Upper lobe of right lung (tissue), 1 donor: ENCODE measurements at places on chromosomes 12 and 14. TPM values are rescaled to one million over a fixed set of nuclear protein-coding genes. Genes with fewer than 3 reads are reported as not detected.

DNA sequence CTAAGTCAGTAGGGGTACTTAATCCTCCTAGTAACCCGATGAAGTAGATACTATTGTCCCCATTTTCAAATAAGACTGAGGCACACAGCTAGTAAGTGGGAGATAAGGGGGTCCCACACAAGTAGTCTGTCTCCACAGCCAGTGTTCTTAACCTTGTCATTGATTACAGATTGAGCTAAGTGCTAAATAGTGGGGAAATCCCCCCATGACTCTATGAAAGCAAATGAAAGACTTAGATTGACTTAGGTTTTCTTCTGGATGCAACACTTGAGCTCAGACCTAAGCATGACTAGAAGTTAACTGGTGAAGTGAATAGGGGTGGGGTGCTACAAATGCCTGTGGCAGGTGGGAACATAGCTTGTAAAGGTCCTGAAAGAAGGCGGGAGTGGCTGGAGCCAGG lies 73.8 kb downstream of the SYNE2 start:
- no peaks in the 10 kb centered on the region for H3K27me3 ChIP-seq
- H3K4me3 ChIP-seq: no peak overlapping the region
- H3K27ac ChIP-seq: no peak overlapping the region
- peaks cover 7% of the 10 kb centered on the region for H3K4me1 ChIP-seq
- no peak for DNase-seq
- H3K36me3 ChIP-seq: no peaks in the 10 kb centered on the region

- DNase-seq: no peak
- peaks cover 26% of the 10 kb centered on the region for H3K4me1 ChIP-seq
- H3K27me3 ChIP-seq: no peaks in the 10 kb centered on the region
- peaks cover 4% of the 10 kb centered on the region for H3K36me3 ChIP-seq
- no peak overlapping the region for H3K4me3 ChIP-seq
Observed at GRCh38 chr14:75715926-75716780, 55.1 kb downstream of the TTLL5 start.

- H3K4me1 ChIP-seq: peaks cover 25% of the 10 kb centered on the region
- no peak overlapping the region for H3K27ac ChIP-seq
- DNase-seq: no peak
Observed at GRCh38 chr12:104506676-104507401, 50.1 kb downstream of the CHST11 start.

DNA sequence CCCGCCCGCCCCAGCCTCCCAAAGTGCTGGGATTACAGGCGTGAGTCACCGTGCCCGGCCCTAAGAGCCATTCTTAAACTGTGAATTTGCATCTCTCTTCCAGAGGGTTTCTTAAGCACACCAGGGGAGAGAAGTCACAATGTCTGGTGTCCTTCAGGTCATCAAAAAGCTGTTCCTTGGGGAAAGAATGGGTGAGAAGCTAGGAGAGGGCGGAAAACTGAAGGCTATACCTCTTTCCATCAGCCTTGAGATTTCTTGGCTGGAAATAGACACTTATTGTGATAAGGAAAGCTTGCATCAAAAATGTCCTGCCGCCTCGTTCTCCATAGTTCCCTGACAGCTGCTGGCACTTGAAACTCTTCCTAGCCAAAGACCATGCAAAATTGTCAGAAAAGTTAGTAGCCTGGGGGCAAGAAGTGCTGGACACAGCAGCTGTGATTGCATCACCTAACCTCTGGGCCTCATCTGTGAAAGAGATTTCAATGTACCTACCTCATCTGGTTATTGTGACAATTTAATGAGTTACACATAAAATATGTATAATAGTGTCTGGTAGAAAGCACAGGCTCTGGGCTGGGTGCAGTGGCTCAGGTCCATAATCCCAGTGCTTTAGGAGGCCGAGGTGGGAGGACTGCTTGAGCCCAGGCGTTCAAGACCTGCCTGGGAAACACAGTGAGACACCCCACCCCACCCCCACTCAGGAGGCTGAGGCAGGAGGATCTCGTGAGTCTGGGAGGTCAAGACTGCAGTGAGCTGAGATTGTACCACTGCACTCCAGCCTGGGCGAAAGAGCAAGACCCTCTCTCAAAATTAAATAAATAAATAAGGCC lies 9.7 kb upstream of the UBC start:
- H3K4me3 ChIP-seq: no peak overlapping the region
- H3K27me3 ChIP-seq: no peaks in the 10 kb centered on the region
- no peaks in the 10 kb centered on the region for H3K36me3 ChIP-seq
- DNase-seq: no peak
- H3K27ac ChIP-seq: no peak overlapping the region

DNA sequence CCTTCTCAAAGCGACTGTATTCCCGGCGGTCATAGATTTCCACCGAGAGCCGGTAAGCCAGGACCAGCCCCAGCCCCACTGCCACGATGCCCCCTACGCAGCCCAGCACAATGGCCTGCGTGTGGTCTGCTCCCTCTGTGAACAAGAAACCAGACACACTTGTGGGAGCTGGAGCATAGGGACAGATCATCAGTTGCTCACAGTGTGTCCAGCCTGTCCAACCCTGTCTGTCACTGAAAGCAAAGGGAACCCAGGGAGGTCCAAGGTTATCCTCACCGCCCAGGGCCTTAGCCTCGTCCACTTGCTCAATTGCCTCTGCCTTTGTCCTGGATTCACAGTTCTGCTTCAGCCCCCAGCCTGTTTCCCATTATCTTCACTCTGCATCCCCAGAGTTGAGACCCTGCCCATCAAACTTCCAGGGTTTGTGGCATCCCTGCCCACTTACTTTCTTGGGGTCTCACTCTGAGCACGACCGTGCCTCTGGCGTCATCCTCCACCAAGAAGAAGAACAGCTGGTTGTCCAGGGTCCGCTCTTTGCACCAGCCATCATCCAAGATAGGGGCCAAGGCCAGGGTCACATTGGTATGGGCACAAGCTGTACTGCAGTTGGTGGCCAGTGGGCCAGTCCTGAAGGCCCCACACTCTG lies 11.3 kb upstream of the CSAD start:
- peaks cover 6% of the 10 kb centered on the region for H3K4me1 ChIP-seq
- no peak for DNase-seq
- H3K27ac ChIP-seq: no peak overlapping the region
- no peaks in the 10 kb centered on the region for H3K27me3 ChIP-seq
- H3K4me3 ChIP-seq: no peak overlapping the region
- peaks cover 17% of the 10 kb centered on the region for H3K36me3 ChIP-seq

DNA sequence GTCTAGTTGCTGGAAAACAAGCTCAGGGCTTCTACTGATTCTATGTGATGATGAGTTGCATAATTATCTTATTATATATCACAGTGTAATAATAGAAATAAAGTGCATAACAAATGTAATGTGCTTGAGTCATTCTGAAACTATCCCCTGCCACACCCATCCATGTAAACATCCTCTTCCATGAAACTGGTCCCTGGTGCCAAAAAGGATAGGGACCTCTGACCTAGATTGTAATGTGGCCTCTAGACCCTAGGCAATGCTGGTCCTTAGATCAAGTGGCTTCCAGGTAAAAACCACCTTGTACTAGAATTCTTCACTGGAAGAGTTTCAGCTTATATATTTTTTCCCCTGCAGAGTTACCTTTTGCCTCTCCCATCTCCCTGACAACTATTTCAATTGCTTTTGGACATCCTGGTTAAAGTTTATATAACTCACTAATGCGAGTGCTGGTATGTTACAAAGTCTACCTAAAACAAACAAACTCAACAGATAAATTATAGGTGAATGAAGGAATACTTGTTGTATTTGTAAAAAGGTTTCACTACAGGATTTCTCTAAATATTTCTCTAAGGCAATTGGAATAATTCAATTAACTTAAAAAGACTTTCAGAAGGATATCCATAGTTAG lies 462.5 kb downstream of the NAV3 start:
- peak overlapping the region; percentile 1 for H3K27ac ChIP-seq
- H3K27me3 ChIP-seq: no peaks in the 10 kb centered on the region
- DNase-seq: no peak
- H3K4me3 ChIP-seq: no peak overlapping the region
- peaks cover 5% of the 10 kb centered on the region for H3K4me1 ChIP-seq

DNA sequence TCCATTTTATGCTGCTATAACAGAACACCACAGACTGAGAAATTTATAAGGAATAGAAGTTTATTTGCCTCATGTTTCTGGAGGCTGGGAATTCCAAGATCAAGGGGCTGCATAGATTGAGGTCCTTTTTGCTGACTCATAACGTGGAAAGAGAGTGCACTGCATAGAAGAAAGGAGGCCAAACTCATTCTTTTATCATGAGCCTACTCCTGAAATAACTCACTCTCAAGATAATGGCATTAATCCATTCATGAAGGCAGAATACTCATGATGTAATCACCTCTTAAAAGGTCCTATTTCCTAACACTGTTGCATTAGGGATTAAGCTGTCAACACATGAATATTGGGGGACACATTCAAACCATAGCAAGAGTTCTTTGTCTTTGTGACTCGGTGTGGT lies 60.0 kb upstream of the FBXO33 start:
- H3K4me3 ChIP-seq: no peak overlapping the region
- H3K27ac ChIP-seq: no peak overlapping the region
- DNase-seq: no peak
- H3K4me1 ChIP-seq: no peaks in the 10 kb centered on the region
- H3K27me3 ChIP-seq: no peaks in the 10 kb centered on the region

DNA sequence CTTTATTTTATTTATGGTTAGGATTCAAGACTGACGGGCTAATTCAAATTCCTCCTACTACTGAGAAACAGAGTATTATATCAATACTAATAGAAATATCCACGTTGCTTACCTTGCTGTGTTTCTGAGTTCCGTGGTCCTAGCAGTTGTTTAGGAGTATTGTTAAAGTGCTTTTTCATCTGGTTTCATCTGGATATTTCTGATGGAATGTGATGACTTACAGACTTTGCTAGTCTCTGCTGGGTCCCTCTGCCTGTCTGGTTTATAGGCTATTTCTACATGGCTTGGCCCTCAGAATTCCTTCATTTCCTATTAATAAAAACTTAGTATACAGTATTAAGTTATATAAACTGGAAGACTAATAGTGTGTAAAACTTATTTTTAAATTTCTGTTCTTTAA lies at the start of gene SMCO3:
TSS of gene SMCO3 (minus strand) at position 169 of the 400 bp plus-strand sequence. CDS start 7,502 bp downstream, outside the sequence.
- no peaks in the 10 kb centered on the region for H3K27me3 ChIP-seq
- no peak for DNase-seq
- peak within 1 kb of the TSS; percentile 9 for H3K4me3 ChIP-seq
- peak within 1 kb of the TSS; percentile 3 for H3K27ac ChIP-seq

DNA sequence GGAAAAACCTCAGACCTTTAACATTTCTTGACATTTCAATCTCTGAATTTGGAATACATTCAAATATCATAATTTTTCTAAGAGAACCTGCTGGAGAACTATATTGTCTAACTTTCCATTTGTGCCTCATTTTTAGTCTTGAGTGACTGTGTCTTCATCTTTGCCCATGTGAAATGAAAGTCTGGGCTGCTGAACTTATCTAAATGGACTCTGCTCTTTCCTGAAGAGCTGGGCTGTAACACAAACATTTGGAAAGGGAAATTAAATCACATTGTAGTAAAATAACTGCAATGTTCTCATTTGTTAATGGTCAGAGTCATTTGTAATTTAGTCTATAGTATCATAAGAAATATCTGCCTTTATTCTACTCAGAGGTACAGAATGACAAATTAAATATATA lies 373.1 kb downstream of the LRIG3 start:
- no peaks in the 10 kb centered on the region for H3K27me3 ChIP-seq
- no peaks in the 10 kb centered on the region for H3K4me1 ChIP-seq
- DNase-seq: no peak
- no peak overlapping the region for H3K4me3 ChIP-seq

DNA sequence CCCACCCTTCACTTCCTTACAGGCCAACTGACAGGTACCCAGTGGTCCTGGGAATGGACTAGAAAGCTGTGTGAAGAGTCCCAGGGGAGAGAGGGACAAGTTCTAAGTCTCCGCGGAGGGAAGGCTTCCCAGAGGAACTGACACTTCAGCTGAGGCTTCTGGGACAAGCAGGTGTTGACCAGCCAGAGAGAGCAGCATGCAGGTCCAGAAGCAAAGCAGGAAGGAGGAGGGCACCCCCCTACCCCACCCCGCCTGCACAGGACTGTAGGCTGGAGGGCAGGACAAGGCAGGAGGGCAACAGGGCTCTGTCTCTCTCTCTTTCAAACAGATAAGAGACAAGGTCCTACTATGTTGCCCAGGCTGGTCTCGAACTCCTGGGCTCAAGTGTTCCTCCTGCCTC lies 58.2 kb upstream of the CORO1C start:
- no peak overlapping the region for H3K4me3 ChIP-seq
- no peak overlapping the region for H3K27ac ChIP-seq
- peaks cover 14% of the 10 kb centered on the region for H3K4me1 ChIP-seq
- H3K27me3 ChIP-seq: no peaks in the 10 kb centered on the region
- peaks cover 83% of the 10 kb centered on the region for H3K36me3 ChIP-seq

- H3K4me1 ChIP-seq: peaks cover 15% of the 10 kb centered on the region
- no peak overlapping the region for H3K27ac ChIP-seq
- DNase-seq: no peak
Observed at GRCh38 chr12:12821975-12822374, 8.8 kb downstream of the DDX47 start.

- H3K4me1 ChIP-seq: no peaks in the 10 kb centered on the region
- no peak overlapping the region for H3K4me3 ChIP-seq
- H3K27ac ChIP-seq: no peak overlapping the region
Observed at GRCh38 chr12:105013892-105014291, 27.8 kb downstream of the NOPCHAP1 start.

GRCh38 chr14:61421212-61421923 lies 100.0 kb downstream of the PRKCH start:
- H3K4me3 ChIP-seq: no peak overlapping the region
- H3K27ac ChIP-seq: peak overlapping the region; percentile 59
- no peaks in the 10 kb centered on the region for H3K27me3 ChIP-seq
- DNase-seq: no peak

DNA sequence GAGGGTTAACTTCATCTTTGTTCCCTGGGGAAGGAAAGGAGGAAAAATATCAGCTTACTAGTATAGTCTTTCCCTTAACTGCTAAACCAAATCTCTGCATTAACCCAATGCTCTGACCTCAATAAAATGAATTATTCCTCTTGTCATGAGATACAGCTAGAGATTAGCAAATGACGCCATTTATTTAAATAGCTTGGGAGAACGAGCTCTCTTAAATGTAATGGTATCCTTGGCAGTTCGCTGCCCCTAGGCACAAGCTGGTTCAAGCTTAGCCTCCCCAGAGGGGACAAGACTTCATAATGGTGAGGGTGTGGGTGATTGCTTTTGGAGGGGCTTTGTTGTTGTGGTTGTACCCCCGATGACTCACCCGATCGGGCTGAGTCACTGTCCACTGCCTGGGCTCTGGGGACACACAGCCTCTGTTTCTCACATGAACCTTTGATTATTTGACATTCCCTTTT lies 19.6 kb downstream of the FNTB start:
- H3K27me3 ChIP-seq: no peaks in the 10 kb centered on the region
- H3K4me1 ChIP-seq: peaks cover 3% of the 10 kb centered on the region
- DNase-seq: no peak
- H3K27ac ChIP-seq: no peak overlapping the region
- H3K4me3 ChIP-seq: no peak overlapping the region
- H3K36me3 ChIP-seq: no peaks in the 10 kb centered on the region

Gene LIN52
- 8.7 TPM for total RNA-seq

Gene BTBD6
- total RNA-seq: 51.3 TPM

Gene CLIP1
- 108 TPM for total RNA-seq

Gene NTF3
- total RNA-seq: 0.93 TPM
